ENCODE measurements at places on chromosomes 1 and 21.

DNA sequence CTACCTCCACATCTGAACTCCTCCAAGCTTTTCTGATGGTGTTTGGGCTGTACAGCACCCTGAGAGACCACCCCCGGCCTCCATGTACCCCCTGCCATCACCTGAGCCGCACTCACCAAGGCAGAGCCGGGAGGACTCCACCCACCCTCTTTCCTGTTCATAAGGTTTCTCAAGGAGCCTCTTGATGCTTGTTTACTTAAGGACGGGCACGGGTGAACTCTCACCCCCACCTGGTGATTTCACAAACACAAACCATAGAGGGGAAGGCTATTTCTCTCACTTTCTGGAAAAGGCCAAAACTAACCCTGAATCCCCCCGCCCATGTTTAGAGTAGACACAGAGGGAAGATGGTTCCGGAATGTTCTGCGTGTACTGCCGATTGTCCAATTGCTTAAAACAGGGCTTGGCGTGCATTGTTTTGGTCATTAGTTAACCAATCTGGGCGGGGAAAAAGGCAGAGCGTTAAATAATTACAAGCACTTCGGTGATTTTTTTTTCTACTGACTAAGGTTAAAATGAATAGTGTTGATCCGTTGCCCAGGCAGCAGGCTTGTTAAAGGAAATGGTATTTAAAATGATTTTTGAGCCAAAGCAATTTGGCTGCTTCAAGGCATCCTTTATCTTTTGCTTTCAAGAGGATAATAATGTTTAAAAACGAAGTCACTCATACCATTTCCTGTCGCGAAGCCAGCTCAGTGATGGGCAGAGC is 279.8 kb upstream of the VAMP3 start:
- DNase-seq, result no peak

DNA sequence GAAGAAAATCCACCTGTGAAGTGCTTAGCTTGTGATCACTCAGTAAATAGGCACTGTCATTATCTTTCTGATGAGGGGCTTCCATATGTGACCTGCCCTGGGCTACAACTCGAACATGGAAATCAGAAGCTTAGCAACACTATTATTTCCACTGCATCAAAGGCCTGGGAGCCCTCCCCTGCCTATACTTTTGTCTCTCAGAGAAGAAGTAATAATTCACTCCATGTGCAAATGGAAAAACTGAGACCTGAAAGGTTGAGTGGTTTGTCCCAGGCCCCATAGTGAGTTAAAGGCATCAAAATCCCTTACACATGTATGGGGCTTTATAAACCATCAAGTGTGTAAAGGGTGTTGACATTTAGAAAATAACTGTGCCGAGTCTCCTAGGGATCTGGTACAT is 20.9 kb downstream of the SOX13 start:
- no peak for DNase-seq

- no peak for DNase-seq
Measured at GRCh38 chr1:5191470-5191869, 537.1 kb downstream of the AJAP1 start.

DNA sequence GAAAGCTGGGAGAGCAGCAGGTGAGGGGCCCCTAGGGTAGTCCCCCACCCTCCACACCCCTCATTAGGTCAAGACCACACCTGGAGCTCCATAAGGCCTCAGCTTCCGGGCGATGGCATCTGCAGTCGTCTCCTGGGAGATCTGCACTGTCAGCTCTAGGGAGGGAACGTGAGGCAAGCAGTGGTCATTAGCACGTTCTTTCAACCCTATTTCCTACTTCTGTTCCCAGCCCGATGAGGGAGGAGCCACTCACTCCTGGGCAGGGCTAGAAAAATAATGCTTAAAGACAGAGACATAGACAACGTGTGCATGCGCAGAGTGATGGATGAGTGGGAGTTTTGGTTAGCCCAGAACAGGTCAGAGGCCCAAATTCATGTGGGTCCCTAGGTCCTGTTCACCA is 9.7 kb downstream of the KDF1 start:
- no peak for DNase-seq

DNA sequence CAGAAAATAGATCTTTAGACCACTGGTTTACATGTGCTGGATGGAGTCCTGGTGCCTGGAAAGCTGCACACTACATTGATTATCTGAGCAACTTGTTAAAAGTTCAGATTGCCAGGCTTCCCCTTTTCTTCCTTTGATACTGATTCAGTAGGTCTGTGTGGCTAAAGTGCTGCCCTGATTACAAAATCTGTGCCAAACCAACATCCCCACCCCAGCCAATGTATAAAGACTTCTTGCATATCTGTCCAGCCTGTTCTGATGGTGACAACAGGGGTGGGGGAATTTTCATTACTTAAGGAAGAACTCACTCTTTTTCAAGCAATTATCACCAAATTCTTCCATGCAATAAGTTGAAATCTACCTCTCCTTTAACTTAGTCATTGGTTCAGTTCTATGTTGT is 135.5 kb downstream of the TNFSF18 start:
- DNase-seq, result no peak

- no peak for DNase-seq
Measured at GRCh38 chr1:30198795-30199403, 524.5 kb downstream of the MATN1 start.

GRCh38 chr21:45531393-45532215 is 10.6 kb downstream of the SLC19A1 start:
- no peak for DNase-seq

GRCh38 chr1:94093396-94093795 is 27.6 kb downstream of the ABCA4 start:
- DNase-seq, result no peak

DNA sequence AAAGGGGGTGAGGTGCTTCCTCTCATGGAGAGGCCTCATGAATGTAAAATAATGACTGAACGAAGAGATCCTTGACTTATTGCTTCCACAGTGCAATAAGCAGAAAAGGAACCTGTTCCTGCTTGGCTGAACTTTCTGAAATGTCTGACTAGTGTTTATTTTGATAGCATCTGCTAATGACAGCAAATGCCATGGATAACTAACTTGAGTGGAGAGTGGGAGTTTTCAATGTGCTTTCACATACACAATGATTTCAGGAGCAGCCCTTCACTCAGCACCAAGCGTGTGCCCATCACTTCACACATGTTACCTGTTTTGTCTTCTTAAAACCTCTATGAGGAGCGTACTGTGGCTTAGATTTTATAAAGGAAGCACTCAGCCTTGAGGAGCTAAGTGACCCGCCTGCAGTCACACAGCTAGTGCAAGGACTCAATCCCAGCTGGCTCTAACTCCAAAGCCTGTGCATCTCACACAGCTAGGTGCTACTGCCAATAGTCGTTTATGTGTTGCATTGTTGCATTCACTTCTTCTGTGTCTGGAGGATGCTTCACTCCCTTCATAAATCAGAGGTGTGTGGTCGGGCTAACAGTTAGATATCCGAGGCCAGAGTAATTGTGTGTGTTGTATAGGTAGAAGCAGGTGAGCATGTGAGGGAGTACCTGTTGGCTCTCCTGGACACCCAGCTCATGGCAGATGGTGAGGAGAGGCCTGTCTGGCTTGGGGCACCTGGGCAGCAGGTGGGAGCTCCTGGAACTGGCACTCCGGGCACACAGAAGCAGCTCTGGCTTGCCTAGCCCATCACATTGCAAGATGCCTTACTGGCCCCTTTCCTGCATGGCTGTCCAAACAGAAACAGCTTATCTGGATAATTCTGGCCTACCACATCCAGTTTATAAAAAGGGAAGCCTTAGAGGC is 12.8 kb downstream of the CASQ2 start:
- no peak for DNase-seq

GRCh38 chr1:210001751-210002150 is 63.7 kb downstream of the SYT14 start:
- peak; percentile 32 for DNase-seq

DNA sequence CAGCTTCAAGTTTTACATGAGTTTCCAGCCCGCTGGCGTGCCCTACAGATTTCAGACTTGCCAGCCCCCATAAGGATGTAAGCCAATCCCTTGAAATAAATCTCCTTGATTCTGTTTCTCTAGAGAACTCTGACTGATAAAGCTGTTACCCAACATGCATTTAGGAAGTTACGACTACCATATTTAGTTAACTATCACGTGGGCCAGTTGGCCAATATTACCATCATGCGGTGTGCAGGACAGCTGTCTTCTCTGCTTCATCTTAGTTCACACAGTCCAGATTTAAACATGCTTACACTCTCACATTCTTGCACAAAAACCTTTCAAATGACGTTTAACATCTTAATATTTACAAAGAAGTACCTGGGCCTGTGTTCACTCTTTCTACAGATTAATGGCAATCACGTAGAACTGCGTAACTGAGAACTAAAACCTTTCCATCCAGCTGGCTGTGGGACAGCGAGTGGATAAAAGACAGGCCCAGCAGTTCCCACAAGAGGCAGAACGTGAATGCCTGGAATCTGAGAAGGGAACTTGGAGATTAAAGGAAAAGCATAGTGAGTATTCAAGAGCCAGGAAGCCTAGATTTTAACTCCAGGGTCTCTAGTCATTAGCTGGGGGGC is 20.8 kb downstream of the FAM177B start:
- no peak for DNase-seq

DNA sequence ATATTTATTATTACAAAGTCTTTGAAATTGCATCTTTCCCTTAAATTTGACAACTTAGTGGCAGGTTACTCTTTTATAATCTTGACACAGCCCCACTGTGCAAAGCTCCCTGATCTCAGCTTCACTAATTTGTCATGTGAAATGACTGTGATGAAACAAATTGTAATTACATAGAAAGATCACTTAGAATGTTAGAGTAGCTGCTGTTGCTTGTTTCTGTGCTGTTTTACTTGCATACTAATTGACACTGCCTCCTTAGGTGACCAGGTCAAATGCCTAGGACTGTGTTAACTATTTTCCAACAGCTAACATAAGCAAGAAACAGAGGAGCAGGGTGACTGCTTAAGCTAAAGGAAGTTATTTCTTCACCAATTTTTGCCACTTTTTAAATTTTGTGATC is 211.3 kb downstream of the ZNF326 start:
- no peak for DNase-seq

- no peak for DNase-seq
Measured at GRCh38 chr1:121522061-121522759, 337.4 kb downstream of the SRGAP2C start.

GRCh38 chr1:81467383-81467782 is 333.4 kb upstream of the ADGRL2 start:
- no peak for DNase-seq

- no peak for DNase-seq
Measured at GRCh38 chr21:34890724-34891612, 158.1 kb downstream of the RUNX1 start.

DNA sequence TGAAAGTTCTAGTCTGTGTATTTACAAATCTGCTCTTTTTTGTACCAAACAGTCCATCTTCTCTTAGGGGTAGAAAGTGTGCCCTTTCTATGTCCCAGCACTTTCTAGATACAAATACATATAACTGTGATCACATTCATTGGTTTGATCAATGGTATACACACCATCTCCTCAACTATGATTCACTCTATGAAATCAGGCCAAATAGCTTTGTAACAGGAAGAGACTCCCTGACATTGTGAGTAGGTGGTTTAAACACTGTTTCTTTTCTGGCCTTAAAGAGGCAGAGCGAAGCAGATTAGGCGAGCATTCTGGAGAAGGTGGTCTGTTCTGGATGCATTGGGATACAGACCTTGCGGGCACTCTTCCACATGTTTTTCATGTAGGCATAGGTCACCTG is 39.3 kb upstream of the EXOSC10 start:
- DNase-seq, result peak; percentile 7

DNA sequence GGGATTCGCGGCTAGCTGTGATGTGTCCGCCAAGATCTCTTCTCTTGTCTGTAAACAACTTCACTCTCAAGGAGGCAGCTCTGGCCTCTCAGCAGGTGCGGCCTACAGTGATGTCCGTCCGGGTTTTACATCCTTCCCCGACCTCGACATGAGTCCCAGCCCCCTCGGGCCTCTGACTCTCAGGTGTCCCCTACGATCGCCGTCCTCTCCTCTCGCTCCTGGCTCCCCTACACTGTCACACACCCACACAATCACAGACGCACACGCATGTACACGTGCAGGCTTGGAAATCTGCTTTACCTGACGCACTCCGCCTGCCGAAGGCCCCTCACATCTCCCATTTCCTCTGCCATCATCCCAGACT is 797 bp upstream of the RSPH1 start:
- peak; percentile 27 for DNase-seq

GRCh38 chr21:29092102-29092959 is 18.9 kb upstream of the CCT8 start:
- DNase-seq, result no peak

- DNase-seq, result no peak
Measured at GRCh38 chr21:21034036-21034435, 35.8 kb downstream of the NCAM2 start.

DNA sequence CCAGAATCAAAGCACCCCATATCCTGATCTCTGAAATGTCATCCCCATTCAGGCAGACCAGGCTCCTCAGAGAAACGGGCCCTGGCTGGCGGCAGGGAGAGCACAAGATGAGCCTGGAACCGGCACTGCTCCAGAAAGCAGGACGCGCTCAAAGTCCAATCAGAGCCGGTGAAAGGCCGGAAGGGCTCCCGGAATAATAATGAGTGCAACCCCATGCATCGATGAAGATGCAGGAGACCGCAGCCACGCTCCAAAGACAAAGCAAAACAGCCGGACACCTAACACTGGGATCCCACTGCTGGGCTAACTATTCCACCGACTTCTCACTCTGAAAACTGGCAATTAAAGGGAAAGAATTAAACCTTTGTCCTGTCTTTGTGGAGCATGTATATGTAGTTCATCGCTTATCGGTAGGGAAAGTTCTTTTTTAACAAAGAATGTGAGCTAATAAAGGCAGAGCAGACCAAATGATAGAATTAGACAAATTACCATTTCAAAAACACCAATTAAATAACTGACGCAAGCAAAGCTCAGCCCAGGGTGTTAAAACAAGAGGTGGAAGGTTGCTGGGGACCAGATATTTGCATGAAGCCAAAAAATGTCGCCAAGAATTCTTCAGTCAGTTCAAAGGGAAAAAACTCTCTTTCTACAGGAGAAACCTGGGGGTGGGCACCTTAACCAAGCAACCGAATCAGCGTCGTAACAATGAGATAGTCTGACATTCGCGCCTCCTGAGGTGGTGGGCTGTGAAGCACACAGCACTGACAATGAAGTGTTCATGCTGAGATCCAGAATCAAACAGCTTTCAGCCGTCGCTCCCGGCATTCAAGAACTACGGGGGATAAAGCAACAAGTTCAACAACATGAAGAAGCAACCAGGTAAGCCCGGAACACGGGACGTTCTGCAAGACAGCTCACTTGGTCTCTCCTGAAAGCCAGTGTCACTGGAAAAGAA is 95.2 kb downstream of the NPHP4 start:
- no peak for DNase-seq

Data from RKO (cell line).